ENCODE measurements at places on chromosomes 12 and 14.

GRCh38 chr12:114835031-114835430 lies 151.1 kb upstream of the TBX3 start:
- DNase-seq: no peak

DNA sequence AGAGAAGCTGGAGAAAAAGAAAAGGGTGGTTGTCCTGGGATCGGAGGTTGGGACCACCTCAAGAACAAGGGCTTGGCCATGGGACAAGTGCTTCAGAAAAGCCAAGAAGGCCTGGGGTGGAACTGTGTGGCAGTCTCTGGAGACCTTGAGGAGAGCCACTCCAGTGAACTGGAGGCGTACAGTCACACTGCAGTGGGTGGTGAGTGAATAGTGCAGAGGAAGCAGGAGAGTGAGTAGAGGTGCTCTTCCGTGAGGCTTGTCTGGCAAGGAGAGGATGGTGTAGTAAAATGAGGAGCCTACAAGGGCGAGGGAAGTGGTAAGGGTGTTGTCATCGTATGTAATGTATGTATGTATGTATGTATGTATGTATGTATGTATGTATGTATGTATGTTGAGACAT lies 20.9 kb downstream of the RASSF3 start:
- no peak for DNase-seq

- no peak for DNase-seq
Measured at GRCh38 chr14:76884853-76885276, 58.7 kb downstream of the LRRC74A start.

DNA sequence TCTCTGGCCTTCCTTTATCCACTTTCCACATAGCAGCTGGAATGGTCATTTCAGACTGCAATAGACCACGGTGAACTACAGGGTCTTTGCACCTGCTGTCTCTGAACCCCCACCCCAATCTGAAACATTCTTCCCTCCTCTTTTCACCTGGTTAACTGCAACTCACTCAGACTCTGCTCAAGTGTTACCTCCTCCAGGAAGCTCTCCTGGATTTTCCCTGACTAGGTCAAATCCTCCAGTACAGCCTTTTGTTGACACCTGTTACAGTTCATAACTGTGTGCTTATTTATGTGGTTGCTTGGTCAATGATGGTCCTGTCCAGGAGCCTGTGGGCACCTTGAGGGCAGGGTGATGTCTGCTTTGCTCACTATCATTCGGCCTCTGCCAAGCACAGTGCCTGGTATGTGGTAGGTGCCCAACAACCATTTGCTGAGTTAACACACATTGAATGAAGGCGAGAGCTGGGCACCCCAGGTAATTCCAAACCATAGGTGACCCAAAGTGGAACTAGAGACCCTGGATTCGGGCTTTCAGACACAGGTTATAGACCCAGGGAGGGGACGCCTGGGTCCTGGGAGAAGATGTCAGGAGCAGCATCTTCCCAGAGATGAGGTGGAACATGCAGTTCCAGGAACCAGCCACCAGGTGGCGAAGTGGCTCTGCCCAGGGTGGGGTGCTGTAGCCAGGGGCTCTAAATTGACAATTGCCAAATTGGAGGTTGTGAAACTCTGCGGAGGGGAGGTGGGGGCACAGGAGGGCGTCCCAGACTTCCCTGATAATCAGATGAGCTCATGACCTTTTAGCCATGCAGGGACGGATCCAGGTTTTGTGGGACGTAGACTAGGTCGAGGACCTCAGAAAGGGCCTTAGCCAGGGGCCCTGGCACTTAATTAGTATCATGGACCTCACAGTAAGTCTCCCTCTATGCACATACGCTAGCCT lies 28.1 kb downstream of the TRPV4 start:
- no peak for DNase-seq

- no peak for DNase-seq
Measured at GRCh38 chr14:40133463-40133862, 701.2 kb upstream of the FBXO33 start.

GRCh38 chr12:9052610-9053009 lies 63.1 kb downstream of the A2M start:
- DNase-seq: no peak

DNA sequence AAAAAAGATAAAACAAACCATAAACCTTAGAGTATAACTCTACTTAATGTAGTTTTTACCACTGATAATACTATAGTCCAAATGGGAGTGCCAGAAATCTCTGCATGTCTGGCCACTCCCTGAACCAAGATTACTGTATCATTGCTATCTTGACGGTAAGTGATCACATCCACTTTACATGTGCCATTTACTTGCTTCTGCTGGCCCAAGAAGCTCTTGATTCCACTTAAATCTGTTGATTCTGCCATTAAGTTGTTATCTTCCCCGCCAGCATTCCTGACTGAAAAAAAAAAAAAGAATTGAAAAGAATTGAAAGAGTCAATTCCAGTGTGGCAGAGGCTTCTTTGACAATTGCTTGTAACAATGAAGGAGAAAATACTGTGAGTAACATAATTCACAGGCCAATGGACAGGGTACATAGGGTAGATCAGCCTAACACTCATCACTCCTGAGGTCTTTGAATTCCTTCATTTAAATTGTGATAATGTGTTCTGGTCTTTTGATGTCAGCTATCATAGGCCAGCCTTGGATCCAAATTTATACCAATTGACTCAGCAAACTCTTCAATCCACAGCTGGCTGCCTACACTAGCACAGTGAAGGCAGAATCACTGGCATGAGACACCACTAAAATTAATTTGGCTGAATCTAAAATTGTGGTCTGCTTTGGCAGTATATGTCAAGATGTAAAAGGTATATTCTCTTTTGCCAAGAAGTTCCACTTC lies 665.2 kb upstream of the FLRT2 start:
- no peak for DNase-seq

DNA sequence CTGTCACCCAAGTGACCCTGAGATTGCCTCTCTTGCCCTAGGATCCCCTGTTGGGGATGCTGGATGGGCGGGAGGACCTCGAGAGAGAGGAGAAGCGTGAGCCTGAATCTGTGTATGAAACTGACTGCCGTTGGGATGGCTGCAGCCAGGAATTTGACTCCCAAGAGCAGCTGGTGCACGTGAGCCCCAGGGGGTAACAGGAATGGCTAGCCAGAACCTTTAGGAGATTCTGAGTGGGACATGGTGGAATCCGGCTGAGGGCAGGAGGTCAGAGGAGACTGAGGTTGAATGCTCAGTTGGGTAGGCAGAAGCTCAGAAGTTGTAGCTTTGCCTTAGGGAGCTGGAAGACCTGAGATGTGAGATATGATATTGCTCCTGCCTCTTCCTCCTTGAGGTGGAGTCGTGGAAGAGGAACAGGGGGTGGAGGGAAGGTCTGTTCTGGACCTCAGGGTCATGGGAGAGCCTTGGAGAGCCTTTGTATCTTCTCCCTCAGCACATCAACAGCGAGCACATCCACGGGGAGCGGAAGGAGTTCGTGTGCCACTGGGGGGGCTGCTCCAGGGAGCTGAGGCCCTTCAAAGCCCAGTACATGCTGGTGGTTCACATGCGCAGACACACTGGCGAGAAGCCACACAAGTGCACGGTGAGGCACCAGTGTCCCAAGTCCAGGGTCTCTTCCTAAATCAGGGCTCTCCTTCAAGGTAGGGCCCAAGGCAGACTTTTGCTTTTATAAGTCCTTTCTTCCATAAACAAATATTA lies 6.3 kb downstream of the GLI1 start:
- no peak for DNase-seq

DNA sequence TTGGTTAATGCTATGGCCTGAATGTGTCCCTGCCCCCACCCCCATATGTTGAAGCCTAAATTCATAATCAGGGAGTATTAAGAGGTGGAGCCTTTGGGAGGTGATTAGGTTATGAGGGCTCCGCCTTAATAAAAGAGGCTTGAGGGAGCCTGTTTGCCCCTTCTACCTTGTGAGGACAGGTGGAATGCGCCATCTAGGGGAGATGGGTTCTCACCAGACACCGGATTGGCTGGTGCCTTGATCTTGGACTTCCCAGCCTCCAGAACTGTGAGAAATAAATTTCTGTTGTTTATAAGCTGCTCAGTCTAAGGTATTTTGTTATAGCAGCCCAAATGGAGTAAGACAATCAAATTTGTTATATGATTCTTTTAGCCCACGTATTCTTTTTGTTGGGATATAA lies 148.3 kb downstream of the PTCSC3 start:
- no peak for DNase-seq

Measured in NCI-H2081 treated with DMSO at 0.1 percent for 48 hours (cell line).